SIG-M5 (cell line): ENCODE measurements at places on chromosomes 1 and 21.

- DNase-seq = no peak
Measured at GRCh38 chr1:198400063-198400462, 140.4 kb downstream of the ATP6V1G3 start.

DNA sequence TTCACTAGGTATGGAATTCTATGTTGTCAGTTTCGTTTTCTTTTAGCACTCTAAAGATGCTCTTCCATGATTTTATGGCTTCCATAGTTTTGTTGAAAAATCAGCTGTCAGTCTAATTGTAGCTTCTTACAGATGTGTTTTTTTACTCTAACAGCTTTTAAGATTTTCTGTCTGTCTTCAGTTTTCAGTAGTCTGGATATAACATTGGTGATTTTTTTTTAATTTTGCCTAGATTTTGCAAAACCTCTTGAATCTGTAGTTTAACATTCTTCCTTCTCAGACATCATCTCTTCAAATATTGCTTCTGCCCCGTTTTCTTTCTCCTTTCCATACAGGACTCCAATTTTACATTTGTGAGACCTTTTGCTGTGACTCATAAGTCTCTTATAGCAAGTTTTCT, 17.9 kb upstream of the DYRK1A start:
- no peak for DNase-seq

- DNase-seq = no peak
Measured at GRCh38 chr1:207991583-207992026, 80.7 kb upstream of the CD34 start.

DNA sequence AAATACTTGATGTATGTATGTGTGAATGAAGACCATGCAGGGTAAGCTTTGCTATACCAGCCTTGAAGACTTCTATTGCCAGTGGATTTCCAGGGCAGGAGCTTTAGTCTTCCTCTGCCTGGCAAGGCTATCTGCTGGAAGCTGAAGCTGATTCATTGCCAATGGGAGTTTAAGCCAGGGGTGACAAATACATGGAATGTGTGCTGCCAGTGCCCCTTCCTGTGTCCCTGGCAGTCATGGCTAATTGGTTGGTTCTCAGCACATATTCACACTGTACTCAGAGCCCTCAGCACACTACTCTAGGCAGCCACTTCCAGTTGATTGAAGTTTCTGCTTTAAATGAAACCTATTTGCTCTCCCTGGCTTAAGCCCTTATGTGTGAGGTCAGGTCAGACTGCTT, 1.5 kb downstream of the ZSCAN20 start:
- DNase-seq = no peak

DNA sequence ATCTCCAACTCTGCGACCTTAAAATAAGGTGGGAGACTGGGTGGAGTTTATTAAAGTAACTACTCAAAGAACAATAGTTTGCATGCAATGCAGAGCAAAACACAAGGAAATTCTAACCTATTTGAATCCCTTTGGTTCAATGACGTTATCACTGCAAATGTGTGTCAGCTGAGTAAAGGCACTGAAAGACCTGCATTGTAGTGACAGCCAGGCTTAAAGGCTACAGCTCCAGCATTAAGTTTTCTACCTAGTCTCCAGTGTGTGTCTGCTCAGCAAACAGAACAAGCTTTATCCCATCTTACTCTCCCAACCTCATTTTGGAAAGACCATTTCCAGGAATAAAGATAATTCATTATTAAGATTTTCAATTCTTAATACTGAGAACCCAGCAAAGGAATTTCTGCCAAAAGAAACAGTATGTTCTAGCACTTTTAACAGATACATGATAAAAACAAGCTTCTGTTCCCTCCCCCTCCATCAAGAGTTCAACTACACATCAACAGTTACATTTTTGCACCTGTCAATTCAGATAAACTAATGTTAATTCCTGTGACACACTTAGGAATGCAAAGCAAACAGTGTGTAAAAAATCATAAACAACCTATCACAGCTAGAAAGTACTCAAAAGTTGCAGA, 14.2 kb downstream of the PTP4A2 start:
- no peak for DNase-seq

- DNase-seq = no peak
Measured at GRCh38 chr1:235079443-235080296, 49.0 kb downstream of the TOMM20 start.

DNA sequence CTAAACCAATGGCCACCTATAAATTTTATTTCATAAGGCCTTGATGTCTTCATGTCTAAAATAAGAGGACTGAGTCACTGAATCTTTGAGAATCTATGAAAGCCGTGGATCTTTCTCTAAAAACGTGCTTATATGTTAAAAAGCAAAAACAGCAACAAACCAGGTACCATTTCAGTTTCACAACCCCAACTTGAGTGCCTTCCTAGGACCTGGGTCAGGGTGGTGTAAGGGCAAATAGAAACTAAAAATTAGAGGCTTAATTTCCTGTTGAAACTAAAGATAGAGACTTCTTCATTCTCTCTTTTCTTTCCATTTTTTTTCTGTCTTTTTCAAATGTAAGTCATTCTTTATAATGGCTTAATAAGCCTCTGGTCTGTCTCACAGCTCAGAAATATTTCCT, 27.2 kb upstream of the PGBD5 start:
- no peak for DNase-seq

GRCh38 chr1:150126811-150127210, 22.9 kb upstream of the PLEKHO1 start:
- DNase-seq = no peak

- no peak for DNase-seq
Measured at GRCh38 chr1:29703596-29704370, 467.5 kb downstream of the PTPRU start.

DNA sequence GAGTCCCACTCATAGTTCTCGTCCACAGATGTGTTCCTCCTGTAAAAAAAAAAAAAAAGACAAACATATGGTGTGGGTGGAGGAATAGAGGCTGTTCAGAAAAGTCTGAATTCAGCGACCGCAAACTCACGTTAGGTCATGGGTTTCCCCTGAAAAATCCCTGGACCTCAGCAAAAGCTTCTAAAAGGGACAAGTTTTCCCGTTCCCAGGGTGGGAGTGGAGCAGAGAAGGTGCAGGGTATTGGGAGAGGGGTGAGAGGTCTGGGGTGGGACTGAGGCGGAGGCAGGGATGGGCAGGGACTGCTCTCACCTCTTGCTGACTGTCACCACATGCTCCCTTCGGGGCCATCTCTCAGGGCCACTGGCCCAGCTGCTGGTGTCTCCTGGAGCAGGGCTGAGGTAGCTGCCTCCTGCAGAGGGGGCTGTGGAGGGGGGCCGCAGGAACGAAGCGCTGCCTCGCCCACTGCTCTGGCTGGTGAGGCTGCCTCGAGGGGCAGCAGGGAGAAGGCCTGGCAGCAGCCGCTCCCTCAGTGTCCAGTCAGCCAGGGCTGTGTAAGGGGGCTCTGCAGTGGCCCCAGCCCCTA, 2.6 kb upstream of the TAGLN2 start:
- DNase-seq = no peak

DNA sequence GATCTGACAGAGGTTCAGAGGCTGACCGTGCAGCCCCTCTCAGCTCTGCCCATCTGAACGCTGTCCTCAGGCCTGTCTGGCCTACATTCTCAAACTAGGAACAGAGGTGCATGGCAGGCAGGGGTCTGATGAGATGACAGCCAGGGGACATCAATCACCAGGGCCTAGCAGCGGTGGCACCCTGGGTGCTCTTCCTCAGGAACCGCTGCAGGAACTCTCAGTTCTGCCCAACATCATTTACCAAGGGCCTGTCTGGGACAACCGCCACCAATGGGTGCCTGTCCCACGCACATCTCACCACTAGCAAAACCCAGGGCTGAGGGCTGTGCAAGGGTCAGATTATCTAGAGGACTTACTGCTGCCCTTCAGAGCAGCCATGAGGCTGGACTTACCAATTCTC, 245.7 kb downstream of the TOMM20 start:
- DNase-seq = no peak

DNA sequence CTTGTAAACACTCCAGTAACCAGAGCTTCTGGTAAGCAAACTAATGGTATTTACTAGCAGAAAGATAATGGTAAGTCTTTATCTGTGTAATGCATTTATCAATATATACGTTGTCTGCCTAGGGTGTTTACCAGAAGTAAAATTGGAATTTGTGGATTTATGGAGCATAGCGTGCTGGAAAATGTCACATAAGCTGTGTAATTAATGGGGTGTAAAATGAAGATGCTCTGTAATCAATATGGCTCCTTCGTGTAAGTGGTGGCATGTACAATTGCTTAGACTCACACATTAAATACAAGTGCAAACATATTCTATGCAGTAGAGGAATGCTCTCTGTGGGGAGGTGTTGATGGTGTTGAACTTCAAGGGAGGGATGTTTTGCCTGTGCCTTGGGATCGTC, 62.2 kb upstream of the SRSF10 start:
- no peak for DNase-seq

- DNase-seq = no peak
Measured at GRCh38 chr1:95340061-95340460, 106.1 kb downstream of the RWDD3 start.

DNA sequence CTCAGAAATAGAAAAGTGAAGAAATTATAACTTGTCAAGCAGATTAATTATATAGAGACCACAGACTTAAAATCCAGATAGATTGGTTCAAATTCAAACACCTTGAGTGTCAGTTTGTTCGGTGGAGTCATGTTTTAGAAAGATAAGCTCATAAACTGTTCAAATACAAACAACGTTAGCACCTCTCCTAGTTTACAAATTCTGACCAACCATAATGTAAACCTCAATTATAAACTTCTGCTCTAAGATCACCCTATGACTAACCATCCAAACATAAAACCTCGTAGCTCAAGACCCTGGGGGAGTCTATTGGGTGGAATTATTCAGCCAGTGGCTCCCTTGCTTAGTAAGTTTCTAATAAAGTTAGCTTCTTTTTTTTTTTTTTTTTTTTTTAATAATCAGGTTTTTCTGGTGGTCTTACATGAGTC, 12.4 kb downstream of the CBR1 start:
- no peak for DNase-seq
